ENCODE measurements at places on chromosomes 6 and 20.

GRCh38 chr6:14373648-14374437, 256.3 kb downstream of the CD83 start:
- no peak for DNase-seq

DNA sequence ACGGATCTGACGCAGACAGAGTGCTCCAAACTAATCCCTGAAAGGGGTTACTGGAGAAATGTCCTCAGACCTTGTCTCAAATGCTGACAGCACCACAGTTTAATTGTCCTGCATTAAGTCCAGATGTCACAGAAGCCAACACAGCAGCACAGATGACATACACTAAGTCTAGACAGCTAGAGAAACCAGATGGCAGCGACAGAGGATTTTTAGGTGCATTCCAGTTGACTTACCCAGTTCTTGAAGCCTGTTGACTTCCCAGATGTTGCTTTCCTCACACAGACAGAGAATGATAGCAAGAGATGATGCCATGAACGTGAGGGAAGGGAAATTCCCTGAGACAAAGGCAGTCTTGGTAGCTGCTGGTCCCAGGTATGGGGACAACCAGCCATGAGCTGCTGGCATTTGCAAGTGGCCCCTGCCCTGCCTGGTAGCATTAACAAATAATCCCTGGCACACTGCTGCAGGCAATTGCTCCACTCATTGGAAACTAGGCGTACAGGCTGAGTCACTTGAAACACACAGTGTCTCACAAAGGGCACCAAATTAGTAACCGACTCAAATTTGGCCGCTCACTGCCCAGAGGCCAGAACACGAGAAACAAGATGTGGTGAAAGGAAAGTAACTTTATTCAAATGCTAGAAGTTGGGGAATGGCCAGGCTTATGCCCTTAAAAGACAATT, 52.2 kb downstream of the ADGB start:
- DNase-seq = peak; percentile 13

- no peak for DNase-seq
Observed at GRCh38 chr20:2399390-2399789, 18.7 kb downstream of the TGM6 start.

DNA sequence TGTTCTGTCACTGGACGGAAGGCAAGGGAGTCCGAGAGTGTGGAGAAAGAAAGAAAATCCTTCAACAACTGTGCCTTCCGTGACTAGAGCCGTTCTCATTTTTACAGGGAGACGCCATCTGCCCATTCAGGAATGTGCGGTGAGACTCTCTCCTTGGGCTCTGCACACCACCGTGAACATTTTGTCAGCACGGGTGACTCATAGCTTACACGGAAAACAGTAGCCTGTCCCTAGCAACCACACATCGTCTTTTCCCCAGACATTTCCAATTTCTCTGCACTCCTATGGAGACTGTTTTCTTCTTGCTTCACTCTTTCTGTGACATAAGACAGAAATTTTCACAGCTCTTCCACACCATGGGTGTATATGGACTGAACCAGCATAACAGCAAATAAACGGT, 55.1 kb downstream of the TBXT start:
- peak; percentile 93 for DNase-seq

DNA sequence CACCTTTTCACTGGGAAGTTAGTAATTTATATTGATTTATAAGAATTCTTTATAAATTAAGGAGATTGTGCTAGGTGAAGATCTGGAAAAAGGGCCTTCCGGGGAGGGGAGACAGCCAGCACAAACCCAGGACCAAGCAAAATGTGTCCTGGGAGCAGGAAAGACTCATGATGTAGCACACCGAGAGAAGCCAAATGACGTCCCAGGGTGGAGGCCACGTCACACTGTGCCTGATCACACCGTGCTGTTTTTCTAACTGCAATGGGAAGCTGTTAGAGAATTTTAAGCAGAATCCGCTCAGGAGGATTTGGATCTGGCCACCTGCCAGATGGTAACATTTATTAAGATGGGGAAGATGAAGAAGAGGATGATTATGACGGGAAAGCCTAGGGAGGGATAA, 72.7 kb upstream of the AKAP12 start:
- no peak for DNase-seq

- peak; percentile 52 for DNase-seq
Observed at GRCh38 chr6:98640366-98640765, 194.0 kb upstream of the POU3F2 start.

GRCh38 chr6:1903780-1904465, 294.2 kb downstream of the FOXC1 start:
- no peak for DNase-seq

- DNase-seq = peak; percentile 92
Observed at GRCh38 chr6:30828027-30828962, 56.0 kb upstream of the DDR1 start.

- no peak for DNase-seq
Observed at GRCh38 chr6:163861627-163862026, 447.1 kb downstream of the QKI start.

DNA sequence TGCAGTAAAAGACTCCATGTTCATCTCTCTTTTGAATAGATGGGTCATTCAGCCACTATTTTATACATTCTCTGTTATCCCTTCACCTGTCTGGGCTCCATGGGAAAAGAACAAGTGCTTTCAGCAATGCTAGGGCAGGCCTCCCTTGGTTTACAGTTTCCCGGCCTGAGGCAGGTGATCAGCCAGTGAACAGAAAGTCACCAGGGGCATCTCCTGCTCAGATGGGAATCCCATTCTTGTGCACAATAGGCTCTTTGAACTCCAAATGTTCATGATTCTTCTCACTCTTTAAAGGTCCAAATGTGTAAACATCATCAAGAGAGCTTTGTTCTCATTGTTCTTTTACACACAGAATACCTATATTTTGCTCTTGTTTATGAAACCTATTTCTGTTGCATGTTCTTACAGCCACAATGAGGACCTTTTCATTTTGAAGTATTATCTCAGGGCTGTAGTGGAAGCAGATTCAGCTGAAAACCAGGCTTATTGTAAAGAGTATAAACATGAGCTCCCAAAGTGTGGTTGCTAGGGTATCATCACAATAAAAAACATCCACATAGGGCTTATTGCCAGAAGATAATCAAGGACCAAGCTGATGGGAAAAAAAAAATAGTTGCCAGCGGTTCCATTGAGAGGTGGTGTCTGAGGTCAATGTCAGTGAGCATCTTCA, 267.1 kb upstream of the SGK1 start:
- no peak for DNase-seq

DNA sequence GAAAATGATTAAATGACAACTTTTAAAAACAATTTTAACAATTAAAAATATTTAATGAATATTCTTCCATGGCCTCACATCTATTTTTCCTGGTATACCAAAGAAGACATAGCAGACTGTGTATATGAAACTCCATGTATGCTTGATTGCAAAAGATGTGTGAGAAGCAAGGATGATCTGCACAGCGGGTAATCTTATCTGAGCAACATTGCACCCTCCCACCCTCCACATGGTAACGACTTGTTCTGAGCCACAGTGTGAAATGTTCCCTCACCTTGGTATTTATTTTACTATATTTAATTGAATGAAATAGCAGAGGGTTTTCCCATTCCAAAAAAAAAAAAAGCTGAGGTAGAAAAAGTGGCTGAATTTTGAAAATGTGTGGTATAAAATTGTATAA, 204.4 kb downstream of the SYNE1 start:
- no peak for DNase-seq

GRCh38 chr20:33568378-33568777, 78.5 kb downstream of the CBFA2T2 start:
- DNase-seq = no peak

GRCh38 chr6:88982720-88983119, 19.3 kb upstream of the RNGTT start:
- peak; percentile 86 for DNase-seq

DNA sequence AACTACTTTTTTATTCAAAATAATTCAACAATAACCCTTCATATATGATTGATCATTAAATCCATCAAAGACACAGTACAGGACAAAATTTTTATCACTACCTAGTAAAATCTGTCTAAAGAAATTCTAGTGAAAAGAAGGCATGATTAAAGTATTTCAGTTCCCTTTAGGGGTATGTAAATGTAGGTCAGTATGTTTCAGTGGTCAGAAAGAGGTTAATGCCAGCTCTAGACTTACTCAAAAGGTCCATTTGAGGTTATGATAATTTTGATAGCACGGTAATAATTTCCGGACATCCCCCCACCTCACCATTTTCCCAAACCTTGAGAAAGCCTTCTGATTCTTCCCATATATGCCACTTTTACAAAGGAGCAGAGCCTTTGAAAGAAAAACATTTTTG, 193.5 kb upstream of the ID4 start:
- no peak for DNase-seq

DNA sequence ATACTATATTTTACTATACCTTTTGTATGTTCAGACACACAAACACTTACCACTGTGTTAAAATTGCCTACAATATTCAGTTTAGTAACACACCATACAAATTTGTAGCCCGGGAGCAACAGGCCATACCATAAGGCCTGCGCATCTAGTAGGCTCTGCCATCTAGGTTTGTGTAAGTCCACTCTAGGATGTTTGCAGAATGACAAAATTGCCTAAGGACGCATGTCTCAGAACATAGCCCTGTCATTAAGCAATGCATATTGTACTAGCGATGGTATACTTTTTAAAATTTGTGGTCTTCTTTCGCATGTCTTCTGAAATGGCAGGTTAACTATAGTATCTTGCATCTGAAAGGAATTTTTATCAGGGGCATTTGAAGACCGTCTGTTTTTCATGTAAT, 26.6 kb upstream of the MAP7 start:
- no peak for DNase-seq

Data from astrocyte of the hippocampus (primary cell).